ENCODE measurements at places on chromosomes 4 and X. TPM values are rescaled to one million over a fixed set of nuclear protein-coding genes. Genes with fewer than 3 reads are reported as not detected.

Gene EVC2
- 0.21 TPM for polyA plus RNA-seq

Gene YTHDC1
- polyA plus RNA-seq: 26.3 TPM

Gene TREX2
- not detected for polyA plus RNA-seq

Gene ZCCHC18
- 4.3 TPM for polyA plus RNA-seq

Gene PARM1
- 9.5 TPM for polyA plus RNA-seq

Gene PCYT1B
- polyA plus RNA-seq: 0.88 TPM

Gene GPR50
- polyA plus RNA-seq: not detected

Gene FGFBP2
- polyA plus RNA-seq: not detected

All from Purkinje cell (primary cell).